ENCODE measurements at places on chromosomes 3 and 15. TPM values are rescaled to one million over a fixed set of nuclear protein-coding genes. Genes with fewer than 3 reads are reported as not detected.

DNA sequence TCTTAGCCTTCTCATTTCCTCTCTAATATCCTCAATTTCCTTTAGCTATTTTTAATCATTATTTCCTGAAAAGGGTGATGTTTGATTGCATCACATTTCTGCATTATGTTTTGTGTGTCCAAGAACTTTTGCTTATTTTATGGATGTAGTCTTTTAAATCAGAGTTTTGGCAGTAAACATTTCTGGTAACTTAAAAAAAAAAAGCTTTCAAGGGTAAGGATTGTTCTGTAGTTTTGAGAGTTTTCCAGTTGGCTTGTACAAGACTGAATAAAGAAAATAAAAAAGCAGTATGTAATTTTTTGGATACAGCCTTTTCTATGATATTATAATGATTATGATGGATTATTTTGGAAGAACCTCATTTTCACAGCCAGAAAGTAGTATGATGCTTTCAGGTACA is 99.4 kb downstream of the DHX36 start:
- H3K36me3 ChIP-seq, result no peaks in the 10 kb centered on the region
- DNase-seq, result no peak
- H3K4me3 ChIP-seq, result no peak overlapping the region
- no peaks in the 10 kb centered on the region for H3K27me3 ChIP-seq

- no peak overlapping the region for H3K27ac ChIP-seq
- H3K27me3 ChIP-seq, result no peaks in the 10 kb centered on the region
- DNase-seq, result peak; percentile 27
- peak overlapping the region; percentile 68 for H3K4me3 ChIP-seq
- H3K36me3 ChIP-seq, result no peaks in the 10 kb centered on the region
- no peaks in the 10 kb centered on the region for H3K4me1 ChIP-seq
These were observed 96.7 kb downstream of the NPAP1 start for GRCh38 chr15:24772266-24772665.

GRCh38 chr15:40501487-40501886 is 30.7 kb downstream of the CHST14 start:
- DNase-seq, result no peak
- peaks cover 28% of the 10 kb centered on the region for H3K4me1 ChIP-seq
- H3K36me3 ChIP-seq, result no peaks in the 10 kb centered on the region
- no peaks in the 10 kb centered on the region for H3K27me3 ChIP-seq

GRCh38 chr3:194138732-194139070 is 2.8 kb downstream of the HES1 start:
- H3K27me3 ChIP-seq, result no peaks in the 10 kb centered on the region
- no peaks in the 10 kb centered on the region for H3K36me3 ChIP-seq
- peak overlapping the region; percentile 43 for H3K4me3 ChIP-seq
- peak; percentile 78 for DNase-seq
- peaks cover 42% of the 10 kb centered on the region for H3K4me1 ChIP-seq
- H3K27ac ChIP-seq, result peak overlapping the region; percentile 98

- H3K4me3 ChIP-seq, result no peak overlapping the region
- H3K27me3 ChIP-seq, result no peaks in the 10 kb centered on the region
- DNase-seq, result no peak
- no peak overlapping the region for H3K27ac ChIP-seq
These were observed 29.9 kb upstream of the RAB11A start for GRCh38 chr15:65839354-65839901.

DNA sequence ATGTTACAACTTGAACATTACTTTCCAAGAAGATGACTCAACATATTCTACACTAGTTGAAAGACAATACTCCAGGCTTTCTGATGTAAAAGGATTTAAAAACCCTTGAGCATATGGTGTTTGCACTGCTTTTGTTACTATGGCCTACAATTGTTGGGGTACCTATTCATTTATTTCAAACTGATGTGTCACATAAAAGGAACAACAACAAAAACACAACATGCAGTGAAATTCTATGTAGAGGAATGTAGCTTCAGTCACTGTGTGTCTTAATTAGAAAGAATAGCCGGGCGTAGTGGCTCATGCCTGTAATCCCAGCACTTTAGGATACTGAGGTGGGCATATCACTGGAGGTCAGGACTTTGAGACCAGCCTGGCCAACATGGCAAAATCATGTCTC is 1.6 kb downstream of the SPATA16 start:
- no peak for DNase-seq
- no peaks in the 10 kb centered on the region for H3K27me3 ChIP-seq

DNA sequence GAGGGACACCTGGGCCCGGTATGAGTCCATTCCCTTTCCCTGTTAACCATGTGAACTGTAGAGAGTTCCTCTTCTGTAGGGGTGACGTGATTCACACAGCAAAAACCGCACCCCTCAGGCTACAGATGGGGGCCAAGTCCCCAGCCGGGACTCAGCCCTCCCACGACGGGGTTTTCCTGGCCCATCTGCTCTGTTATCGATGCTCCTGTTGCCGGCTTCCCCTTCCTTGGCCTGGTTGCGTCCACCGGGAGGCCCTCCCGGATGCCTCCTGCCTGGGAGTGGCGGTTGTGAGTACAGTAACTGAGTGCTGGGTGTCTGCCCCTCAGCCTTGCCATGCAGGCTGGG is 817 bp upstream of the PLXNA1 start:
- H3K36me3 ChIP-seq, result no peaks in the 10 kb centered on the region
- no peak for DNase-seq
- peak overlapping the region; percentile 70 for H3K4me3 ChIP-seq
- H3K27ac ChIP-seq, result peak overlapping the region; percentile 63

GRCh38 chr3:174810254-174810653 is 48.9 kb upstream of the NAALADL2 start:
- no peak overlapping the region for H3K27ac ChIP-seq
- H3K27me3 ChIP-seq, result no peaks in the 10 kb centered on the region
- no peak for DNase-seq
- H3K4me3 ChIP-seq, result no peak overlapping the region
- no peaks in the 10 kb centered on the region for H3K36me3 ChIP-seq

- peaks cover 27% of the 10 kb centered on the region for H3K4me1 ChIP-seq
- H3K36me3 ChIP-seq, result no peaks in the 10 kb centered on the region
- no peaks in the 10 kb centered on the region for H3K27me3 ChIP-seq
These were observed 159.5 kb downstream of the CHSY1 start for GRCh38 chr15:101092156-101092866.

GRCh38 chr3:96000966-96001365 is 813.4 kb upstream of the EPHA6 start:
- H3K27ac ChIP-seq, result no peak overlapping the region
- H3K4me3 ChIP-seq, result no peak overlapping the region
- no peak for DNase-seq
- H3K36me3 ChIP-seq, result no peaks in the 10 kb centered on the region

DNA sequence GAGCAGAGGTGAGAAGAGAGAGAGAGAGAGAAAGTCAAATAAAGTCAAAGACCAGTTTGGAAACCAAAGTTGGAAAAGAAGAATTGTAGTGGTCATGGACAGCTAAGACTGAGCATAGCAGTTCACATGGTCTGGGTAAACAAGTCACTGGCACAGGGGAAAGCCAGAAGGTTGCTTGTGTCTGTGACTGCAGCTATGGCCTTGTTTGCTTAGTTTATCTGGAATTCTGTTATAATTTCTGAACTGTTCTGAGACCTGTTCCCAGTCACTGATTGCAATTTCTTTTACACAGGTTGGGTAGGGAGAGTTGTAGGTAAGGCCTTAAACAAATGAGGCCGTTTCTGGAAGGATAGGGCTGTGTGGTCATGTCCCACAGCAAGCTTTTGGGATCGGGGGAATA is 43.4 kb upstream of the MYZAP start:
- DNase-seq, result no peak
- H3K27me3 ChIP-seq, result peaks cover 17% of the 10 kb centered on the region
- no peak overlapping the region for H3K4me3 ChIP-seq
- peaks cover 16% of the 10 kb centered on the region for H3K4me1 ChIP-seq

DNA sequence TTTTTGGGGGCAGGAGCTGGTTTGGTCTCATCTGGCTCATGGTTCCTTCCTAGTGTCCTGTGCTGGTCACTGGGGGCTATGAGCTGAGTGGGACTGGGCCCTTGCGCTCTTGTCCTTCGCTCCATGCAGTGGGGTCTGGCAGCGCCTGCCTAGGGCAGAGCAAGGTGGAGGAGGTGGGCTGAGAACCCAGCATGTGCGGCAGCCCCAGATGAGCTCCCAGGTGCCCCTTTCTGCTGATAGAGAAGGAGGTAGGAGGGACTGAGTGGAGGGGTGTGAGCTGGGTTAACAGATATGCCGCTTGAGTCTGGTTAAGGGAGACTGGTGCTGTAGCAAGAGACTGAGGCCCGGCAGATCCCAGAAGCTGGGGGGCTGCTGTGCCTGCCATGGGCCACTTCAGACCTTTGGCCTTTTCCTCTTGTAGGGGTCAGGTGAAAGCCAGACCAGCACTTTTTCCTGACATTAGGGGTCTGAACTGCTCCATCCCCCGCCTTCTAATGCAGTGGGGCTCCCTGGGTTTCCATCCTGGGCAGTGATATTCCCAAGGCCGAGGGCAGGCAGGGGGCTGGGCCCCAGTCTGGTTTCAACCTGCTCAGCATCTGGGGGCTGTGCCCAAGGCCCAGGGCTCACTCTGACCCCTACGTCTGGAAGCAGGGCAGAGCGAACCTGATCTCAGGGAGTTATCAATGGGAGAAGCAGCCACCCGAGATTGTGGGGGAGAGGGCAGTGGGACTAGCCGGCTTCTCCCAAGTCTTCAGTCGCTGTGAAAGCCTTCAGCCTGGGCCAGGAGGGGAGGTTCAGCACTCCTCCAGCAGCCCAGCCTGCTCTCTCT is 62.9 kb upstream of the PRR23C start:
- H3K36me3 ChIP-seq, result no peaks in the 10 kb centered on the region
- H3K27ac ChIP-seq, result no peak overlapping the region
- no peaks in the 10 kb centered on the region for H3K4me1 ChIP-seq
- no peak overlapping the region for H3K4me3 ChIP-seq
- no peak for DNase-seq
- peaks cover 13% of the 10 kb centered on the region for H3K27me3 ChIP-seq

DNA sequence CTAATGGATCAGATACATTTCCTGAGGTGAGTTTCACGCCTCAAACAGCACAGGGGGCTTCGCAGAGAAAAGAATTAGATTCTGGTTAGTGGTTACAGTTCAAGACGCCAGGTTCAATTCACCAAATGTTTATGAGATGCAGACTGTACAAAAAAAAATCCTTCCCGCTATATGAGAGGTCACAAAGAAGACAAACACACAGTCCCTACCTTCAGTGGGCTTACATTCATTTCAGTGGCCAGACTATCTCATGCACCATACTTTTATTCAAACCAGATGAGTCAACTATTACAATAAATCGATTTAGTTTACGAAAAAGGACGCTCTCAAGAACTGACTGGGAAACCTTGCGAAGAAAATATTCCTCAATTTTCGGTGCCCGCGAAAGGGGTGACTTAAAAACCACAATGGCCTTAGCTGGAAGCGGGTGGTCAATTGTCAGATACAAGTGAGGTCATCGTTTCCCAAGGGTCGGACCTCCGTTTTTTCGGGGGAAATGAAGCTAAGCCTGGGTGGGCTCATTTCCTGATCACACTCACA is 695 bp downstream of the METTL6 start:
- peak; percentile 39 for DNase-seq
- peaks cover 14% of the 10 kb centered on the region for H3K4me1 ChIP-seq
- H3K4me3 ChIP-seq, result peak overlapping the region; percentile 99
- H3K36me3 ChIP-seq, result peaks cover 26% of the 10 kb centered on the region

- no peak for DNase-seq
- no peaks in the 10 kb centered on the region for H3K4me1 ChIP-seq
- no peaks in the 10 kb centered on the region for H3K27me3 ChIP-seq
- no peaks in the 10 kb centered on the region for H3K36me3 ChIP-seq
- no peak overlapping the region for H3K27ac ChIP-seq
- no peak overlapping the region for H3K4me3 ChIP-seq
These were observed 41.3 kb downstream of the COL6A5 start for GRCh38 chr3:130386604-130387263.

- H3K27ac ChIP-seq, result no peak overlapping the region
- H3K36me3 ChIP-seq, result no peaks in the 10 kb centered on the region
- DNase-seq, result no peak
- no peaks in the 10 kb centered on the region for H3K27me3 ChIP-seq
These were observed 75.7 kb downstream of the EFL1 start for GRCh38 chr15:82186719-82187406.

GRCh38 chr3:125240496-125240895 is 27.9 kb upstream of the SLC12A8 start:
- peaks cover 9% of the 10 kb centered on the region for H3K4me1 ChIP-seq
- no peaks in the 10 kb centered on the region for H3K36me3 ChIP-seq
- no peaks in the 10 kb centered on the region for H3K27me3 ChIP-seq
- no peak overlapping the region for H3K27ac ChIP-seq

Gene TMCC1
- 25.0 TPM for total RNA-seq

Gene IGF1R
- total RNA-seq, result 18.8 TPM

Gene ASB14
- not detected for total RNA-seq

Gene SLC6A1
- total RNA-seq, result not detected

Gene RTP3
- not detected for total RNA-seq

Gene CPLX3
- total RNA-seq, result not detected

Data from osteoblast (primary cell).